ENCODE measurements at places on chromosomes 5 and 9. TPM values are rescaled to one million over a fixed set of nuclear protein-coding genes. Genes with fewer than 3 reads are reported as not detected.

- no peaks in the 10 kb centered on the region for H3K27me3 ChIP-seq
- DNase-seq = no peak
- H3K4me1 ChIP-seq = no peaks in the 10 kb centered on the region
Observed at GRCh38 chr9:125580701-125581286, 126.2 kb downstream of the MAPKAP1 start.

ADAMTS12 gene
- not detected for total RNA-seq

PDCD1LG2 gene
- total RNA-seq = 0.67 TPM

DNA sequence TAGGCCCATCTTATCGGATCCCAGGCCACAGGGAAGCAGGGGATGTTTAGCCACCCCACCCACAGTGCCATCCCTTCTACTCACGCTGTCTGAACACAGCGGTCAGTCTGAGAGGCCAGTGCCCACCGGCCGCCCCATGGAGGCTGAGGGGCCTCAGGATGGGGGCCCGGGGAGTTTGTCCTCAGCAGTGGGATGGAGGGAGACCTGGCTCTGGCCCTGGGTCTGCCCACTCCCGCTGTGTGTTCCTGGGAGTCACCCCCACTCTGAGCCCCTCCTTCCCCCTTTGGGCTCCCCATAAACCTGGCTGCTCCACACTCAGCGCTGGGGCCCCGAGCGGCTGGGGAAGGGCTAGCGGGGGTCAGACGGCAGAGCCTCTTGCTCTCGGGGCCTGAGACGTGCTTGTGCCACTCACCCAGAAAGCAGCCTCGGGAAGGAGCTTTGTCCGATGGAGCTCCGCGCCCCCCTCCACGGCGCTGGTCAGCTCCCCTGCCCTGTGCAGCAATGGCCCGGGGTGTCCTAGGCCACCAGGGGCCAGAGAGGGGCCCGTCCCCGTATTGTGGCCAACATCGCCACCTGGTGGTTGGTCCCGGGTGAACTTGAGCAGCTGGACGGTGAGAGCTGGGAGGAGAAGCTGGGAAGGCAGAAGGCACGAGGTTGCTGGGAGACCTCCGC is 10.9 kb upstream of the LAMC3 start:
- no peak for DNase-seq
- H3K4me1 ChIP-seq = no peaks in the 10 kb centered on the region
- H3K36me3 ChIP-seq = no peaks in the 10 kb centered on the region
- H3K27ac ChIP-seq = no peak overlapping the region

GRCh38 chr9:14849851-14850250 is 60.4 kb downstream of the FREM1 start:
- H3K4me1 ChIP-seq = no peaks in the 10 kb centered on the region
- H3K4me3 ChIP-seq = no peak overlapping the region
- H3K27ac ChIP-seq = no peak overlapping the region
- H3K36me3 ChIP-seq = no peaks in the 10 kb centered on the region

GRCh38 chr9:94624629-94625028 is 14.7 kb downstream of the FBP1 start:
- no peaks in the 10 kb centered on the region for H3K36me3 ChIP-seq
- H3K27ac ChIP-seq = no peak overlapping the region
- DNase-seq = no peak
- H3K4me3 ChIP-seq = no peak overlapping the region

- H3K36me3 ChIP-seq = peaks cover 12% of the 10 kb centered on the region
- no peak overlapping the region for H3K4me3 ChIP-seq
- H3K4me1 ChIP-seq = peaks cover 64% of the 10 kb centered on the region
- H3K27me3 ChIP-seq = no peaks in the 10 kb centered on the region
Observed at GRCh38 chr9:137278721-137279711, 1.5 kb downstream of the TOR4A start.

DNA sequence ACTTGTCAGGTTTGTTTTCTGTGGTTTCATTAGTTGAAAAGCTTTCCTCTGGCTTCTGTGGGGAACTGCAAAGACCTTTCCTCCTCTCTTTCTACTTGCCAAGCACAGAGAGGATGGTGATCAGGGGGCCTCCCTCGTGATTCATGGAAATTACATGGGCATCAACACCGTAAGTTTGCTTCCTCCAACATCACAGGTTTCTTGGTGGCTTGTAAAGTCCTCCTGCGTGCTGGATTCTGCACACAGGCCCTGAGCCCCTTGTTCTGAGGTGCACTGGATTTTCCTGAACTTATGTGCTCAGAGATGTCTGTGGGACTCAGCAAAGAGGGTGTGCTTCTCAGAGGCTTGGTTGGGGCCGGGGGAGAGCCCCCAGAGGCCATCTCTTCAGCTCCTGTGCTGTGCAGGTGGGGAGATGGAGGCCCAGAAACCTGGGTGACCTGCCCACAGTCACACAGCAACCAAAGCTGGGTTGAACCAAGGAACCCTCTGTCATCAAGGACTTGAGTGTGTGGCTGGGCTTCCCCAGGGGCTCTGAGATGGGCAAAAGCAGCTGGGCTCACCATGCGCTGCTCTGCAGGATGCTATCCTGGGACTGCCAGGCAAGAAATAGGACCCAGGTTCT is 36.5 kb downstream of the RGS3 start:
- H3K36me3 ChIP-seq = no peaks in the 10 kb centered on the region
- H3K4me1 ChIP-seq = no peaks in the 10 kb centered on the region
- H3K27me3 ChIP-seq = no peaks in the 10 kb centered on the region

- H3K27me3 ChIP-seq = no peaks in the 10 kb centered on the region
- no peak for DNase-seq
- H3K4me3 ChIP-seq = no peak overlapping the region
- no peaks in the 10 kb centered on the region for H3K4me1 ChIP-seq
- H3K27ac ChIP-seq = no peak overlapping the region
Observed at GRCh38 chr5:98690002-98690401, 83.5 kb upstream of the RGMB start.
